ENCODE measurements at places on chromosomes 2 and 18. TPM values are rescaled to one million over a fixed set of nuclear protein-coding genes. Genes with fewer than 3 reads are reported as not detected.

- H3K4me3 ChIP-seq = peak overlapping the region; percentile 21
- no peak for DNase-seq
- peaks cover 16% of the 10 kb centered on the region for H3K4me1 ChIP-seq
Measured at GRCh38 chr2:133240491-133241223, 327.6 kb downstream of the NCKAP5 start.

- DNase-seq = no peak
- H3K4me3 ChIP-seq = no peak overlapping the region
- H3K36me3 ChIP-seq = no peaks in the 10 kb centered on the region
- peaks cover 14% of the 10 kb centered on the region for H3K4me1 ChIP-seq
- H3K27ac ChIP-seq = peak overlapping the region; percentile 3
Measured at GRCh38 chr2:172861098-172861497, 125.5 kb downstream of the RAPGEF4 start.

DNA sequence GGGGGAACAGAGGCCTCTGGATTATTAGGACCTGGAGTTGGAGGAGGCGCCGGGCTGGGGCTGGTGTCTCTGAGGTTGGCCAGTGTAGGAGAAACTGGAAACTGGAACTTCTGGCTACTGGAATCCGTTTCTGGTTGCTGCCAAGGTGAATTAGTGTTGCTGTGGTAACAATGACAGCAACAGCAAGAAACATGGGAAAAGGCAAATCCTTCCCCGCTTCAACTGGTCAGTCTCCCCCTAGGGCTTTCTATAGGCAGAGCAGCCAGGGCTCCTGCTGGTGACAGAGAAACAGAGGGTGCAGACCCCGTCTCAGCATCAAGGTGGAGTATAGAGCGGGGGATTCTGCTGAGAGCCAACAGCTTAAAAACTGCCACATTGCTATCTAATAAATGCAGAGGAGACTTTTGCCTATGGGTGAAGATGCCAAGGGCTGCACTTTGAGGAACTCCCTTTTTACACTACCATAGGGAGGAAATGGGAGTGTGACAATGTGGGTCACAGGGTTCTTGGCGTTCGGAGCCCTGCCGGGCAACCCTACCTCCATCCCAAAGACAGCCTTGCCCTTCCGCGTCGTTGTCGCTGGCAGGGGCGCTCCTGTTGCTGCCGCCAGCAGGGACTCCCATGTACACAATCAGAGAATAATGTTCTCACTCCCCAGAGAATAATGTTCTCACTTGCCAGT is 81.4 kb upstream of the CABLES1 start:
- no peaks in the 10 kb centered on the region for H3K27me3 ChIP-seq
- DNase-seq = no peak
- H3K4me3 ChIP-seq = no peak overlapping the region
- no peak overlapping the region for H3K27ac ChIP-seq
- H3K4me1 ChIP-seq = no peaks in the 10 kb centered on the region

GRCh38 chr18:35024965-35025364 is 16.2 kb upstream of the MAPRE2 start:
- DNase-seq = no peak
- no peaks in the 10 kb centered on the region for H3K27me3 ChIP-seq
- H3K36me3 ChIP-seq = no peaks in the 10 kb centered on the region

DNA sequence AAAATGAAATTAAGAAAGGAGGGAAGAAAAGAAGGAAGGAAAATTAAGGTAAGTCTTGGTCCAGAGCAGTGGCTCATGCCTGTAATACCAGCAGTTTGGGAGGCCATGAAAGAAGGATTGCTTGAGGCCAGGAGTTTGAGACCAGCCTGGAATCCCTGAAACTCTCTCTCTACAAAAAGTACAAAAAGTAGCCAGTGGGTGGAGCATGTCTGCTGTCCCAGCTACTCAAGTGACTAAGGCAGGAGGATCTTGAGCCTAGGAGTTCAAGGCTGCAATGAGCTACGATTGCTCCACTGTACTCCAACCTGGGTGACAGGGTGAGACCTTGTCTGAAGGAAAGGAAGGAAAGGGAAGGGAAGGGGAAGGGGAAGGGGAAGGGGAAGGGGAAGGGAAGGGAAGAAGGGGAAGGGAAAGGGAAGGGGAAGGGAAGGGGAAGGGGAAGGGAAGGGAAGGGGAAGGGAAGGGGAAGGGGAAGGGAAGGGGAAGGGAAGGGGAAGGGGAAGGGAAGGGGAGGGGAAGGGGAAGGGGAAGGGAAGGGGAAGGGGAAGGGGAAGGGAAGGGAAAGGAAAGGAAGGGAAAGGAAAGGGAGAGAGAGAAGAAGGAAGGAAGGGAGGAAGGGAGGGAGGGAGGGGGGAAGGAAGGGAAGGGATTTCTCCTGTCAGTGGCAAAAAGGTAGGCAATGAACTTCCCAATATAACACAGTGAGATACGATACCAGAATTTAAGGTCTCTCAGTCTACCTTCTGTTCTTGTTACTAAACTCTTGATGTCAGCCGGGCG is 412.8 kb downstream of the CMPK2 start:
- no peaks in the 10 kb centered on the region for H3K4me1 ChIP-seq
- no peaks in the 10 kb centered on the region for H3K27me3 ChIP-seq
- H3K36me3 ChIP-seq = no peaks in the 10 kb centered on the region
- no peak overlapping the region for H3K27ac ChIP-seq
- no peak for DNase-seq

DNA sequence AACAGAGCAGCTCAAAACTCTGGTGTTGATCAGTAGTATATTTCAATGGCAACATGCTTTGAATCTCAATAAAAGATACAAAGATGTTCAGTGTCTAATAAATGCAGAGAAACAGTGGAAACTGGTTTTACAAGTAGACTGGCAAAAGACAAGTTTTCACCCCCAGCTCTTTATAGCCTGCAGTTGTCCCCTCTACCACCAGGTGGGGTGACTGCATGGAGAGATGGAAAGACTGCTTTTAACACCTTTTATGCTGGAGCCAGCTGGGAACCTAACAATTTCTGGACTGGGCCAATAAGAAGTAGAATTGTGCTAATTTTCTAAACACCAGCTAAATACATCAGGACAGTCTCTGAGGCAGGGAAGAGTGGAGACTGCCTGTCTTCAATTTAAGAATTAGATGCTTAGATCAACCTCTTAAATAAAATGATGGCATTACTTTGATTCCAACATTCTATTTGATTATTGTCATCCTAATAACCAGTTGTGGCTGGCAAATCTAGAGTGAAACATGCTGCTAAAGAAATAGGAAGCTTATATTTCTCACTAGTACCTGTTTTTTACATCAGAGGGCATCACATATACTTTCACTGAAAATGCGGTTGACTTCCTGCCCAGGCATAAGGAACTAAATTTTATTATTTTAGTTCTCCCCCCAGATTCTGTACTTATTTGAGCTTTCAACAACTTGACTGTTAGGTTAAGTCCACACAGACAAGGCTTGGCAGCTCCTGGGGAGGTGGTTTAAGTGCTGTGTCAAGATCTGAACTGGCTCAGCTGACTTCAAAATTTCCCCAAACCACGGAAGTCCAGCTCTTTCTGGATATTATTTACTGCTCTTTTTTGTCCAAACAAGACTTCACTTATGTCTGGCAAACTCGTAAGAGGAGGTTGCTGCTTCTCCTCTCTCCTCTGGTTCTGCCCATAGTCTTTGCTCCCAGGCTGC is 140.5 kb downstream of the TPGS2 start:
- H3K4me1 ChIP-seq = no peaks in the 10 kb centered on the region
- H3K36me3 ChIP-seq = no peaks in the 10 kb centered on the region
- H3K27me3 ChIP-seq = no peaks in the 10 kb centered on the region
- DNase-seq = no peak

GRCh38 chr18:48657447-48658120 is 118.8 kb downstream of the CTIF start:
- H3K36me3 ChIP-seq = no peaks in the 10 kb centered on the region
- H3K27me3 ChIP-seq = no peaks in the 10 kb centered on the region

GRCh38 chr2:189512879-189513278 is 67.7 kb downstream of the SLC40A1 start:
- no peak overlapping the region for H3K27ac ChIP-seq
- no peaks in the 10 kb centered on the region for H3K36me3 ChIP-seq
- DNase-seq = no peak
- H3K27me3 ChIP-seq = no peaks in the 10 kb centered on the region
- H3K4me3 ChIP-seq = no peak overlapping the region

DNA sequence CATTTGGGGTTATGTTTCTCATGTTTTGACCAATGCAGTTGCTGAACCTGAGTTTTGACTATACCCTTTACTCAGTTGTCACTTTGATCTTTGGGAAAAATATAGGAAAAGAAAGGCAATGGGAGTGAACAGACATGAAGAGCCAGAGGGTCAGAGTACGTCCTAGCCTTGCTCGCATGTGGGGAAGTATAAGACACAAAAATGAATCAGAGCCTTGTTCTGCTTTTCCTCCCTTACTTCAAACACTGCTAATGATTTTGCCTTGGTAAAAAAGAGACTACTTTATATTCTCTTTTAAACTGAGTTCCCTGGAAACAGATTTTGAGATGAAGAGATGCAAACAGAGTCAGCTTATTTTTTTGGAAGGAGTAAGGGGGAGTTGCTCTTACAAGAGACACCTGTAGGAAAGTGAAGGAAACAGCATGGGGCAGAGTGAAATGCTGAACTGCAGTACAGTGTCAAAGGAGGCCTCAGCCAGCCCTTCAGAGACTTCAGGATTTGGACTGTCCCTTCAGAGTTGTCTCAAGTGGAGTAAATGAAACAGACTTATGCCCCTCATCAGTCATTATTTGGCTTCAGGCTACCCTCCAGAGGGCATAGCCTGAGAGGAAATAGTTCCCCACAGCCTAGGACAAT is 11.1 kb upstream of the FAP start:
- no peaks in the 10 kb centered on the region for H3K4me1 ChIP-seq
- no peaks in the 10 kb centered on the region for H3K36me3 ChIP-seq
- H3K27ac ChIP-seq = no peak overlapping the region
- no peaks in the 10 kb centered on the region for H3K27me3 ChIP-seq
- H3K4me3 ChIP-seq = no peak overlapping the region

- no peaks in the 10 kb centered on the region for H3K27me3 ChIP-seq
- no peak overlapping the region for H3K4me3 ChIP-seq
- DNase-seq = no peak
- H3K27ac ChIP-seq = peak overlapping the region; percentile 77
Measured at GRCh38 chr2:134258684-134259388, 5.0 kb downstream of the MGAT5 start.

GRCh38 chr18:39571511-39571910 is 2005.9 kb upstream of the CELF4 start:
- H3K27me3 ChIP-seq = no peaks in the 10 kb centered on the region
- H3K4me3 ChIP-seq = no peak overlapping the region
- H3K27ac ChIP-seq = no peak overlapping the region
- H3K4me1 ChIP-seq = no peaks in the 10 kb centered on the region
- DNase-seq = no peak

DNA sequence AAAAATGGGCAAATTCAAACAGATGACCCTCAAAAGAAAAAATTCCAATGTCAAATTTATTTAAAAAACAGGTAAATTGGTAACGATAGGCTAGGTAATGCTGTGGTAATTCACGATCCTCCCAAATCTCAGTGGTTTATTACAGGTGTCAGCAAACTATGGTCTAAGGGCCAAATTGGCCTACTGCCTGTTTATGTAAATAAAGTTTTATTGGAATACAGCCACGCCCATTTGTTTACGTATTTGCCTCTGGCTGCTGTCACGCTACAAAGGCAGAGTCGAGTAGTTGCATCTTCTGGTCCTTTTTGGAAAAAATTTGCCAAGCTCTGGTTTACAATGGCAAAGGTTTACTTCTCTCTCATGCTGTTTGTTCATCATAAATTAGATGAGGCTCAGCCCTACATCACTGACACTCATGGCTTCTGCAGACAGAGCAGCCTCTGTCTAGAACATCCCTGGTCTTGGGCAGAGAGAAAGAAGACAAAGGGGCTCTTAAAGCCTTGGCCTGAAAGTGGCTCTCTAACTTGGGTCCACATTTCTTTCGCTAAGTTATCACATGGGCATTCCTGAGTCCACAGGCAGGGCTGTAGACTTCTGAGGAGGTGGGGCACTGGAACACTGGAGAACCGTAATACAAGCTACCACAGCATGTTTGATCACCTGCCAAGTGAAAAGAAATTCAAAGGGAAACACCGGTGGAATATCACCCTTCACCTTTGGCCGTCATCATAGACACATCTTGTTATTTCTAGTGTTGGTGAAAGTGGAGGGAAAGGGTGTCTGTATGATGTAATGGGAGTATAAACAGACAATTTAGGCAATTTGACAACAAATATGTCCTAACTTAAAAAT is 34.8 kb downstream of the SP110 start:
- no peaks in the 10 kb centered on the region for H3K27me3 ChIP-seq
- peaks cover 18% of the 10 kb centered on the region for H3K36me3 ChIP-seq

GRCh38 chr2:68920481-68921170 is 32.1 kb downstream of the GKN2 start:
- DNase-seq = no peak
- H3K36me3 ChIP-seq = no peaks in the 10 kb centered on the region
- H3K4me3 ChIP-seq = no peak overlapping the region
- H3K4me1 ChIP-seq = no peaks in the 10 kb centered on the region
- peaks cover 3% of the 10 kb centered on the region for H3K27me3 ChIP-seq

- no peaks in the 10 kb centered on the region for H3K4me1 ChIP-seq
- DNase-seq = no peak
- no peaks in the 10 kb centered on the region for H3K36me3 ChIP-seq
Measured at GRCh38 chr2:84628486-84628885, 112.2 kb downstream of the DNAH6 start.

DNA sequence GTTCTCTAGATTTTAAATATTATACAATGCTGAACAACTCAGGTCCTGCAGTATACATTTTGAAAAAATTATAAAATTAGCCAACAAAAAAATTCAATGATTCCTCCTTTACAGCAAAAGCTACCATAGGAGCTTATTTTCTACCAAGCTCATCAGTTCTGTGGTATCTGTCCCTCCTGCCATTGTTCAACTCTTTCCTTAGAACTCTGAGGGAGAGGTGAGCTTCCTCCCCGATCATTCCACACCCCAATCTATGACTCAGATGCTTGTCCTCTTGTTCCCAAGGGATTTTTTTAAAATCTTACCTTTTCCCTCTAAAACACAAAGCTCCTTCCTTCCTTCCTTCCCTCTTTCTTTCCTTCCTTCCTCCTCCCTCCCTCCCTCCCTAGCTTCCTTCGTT is 13.5 kb downstream of the DPP4 start:
- H3K36me3 ChIP-seq = no peaks in the 10 kb centered on the region
- peaks cover 7% of the 10 kb centered on the region for H3K4me1 ChIP-seq
- no peak overlapping the region for H3K27ac ChIP-seq

GRCh38 chr2:95005726-95006125 is 19.8 kb upstream of the MAL start:
- H3K27ac ChIP-seq = no peak overlapping the region
- no peak for DNase-seq
- no peaks in the 10 kb centered on the region for H3K36me3 ChIP-seq
- H3K4me1 ChIP-seq = no peaks in the 10 kb centered on the region

GRCh38 chr2:38262069-38262871 is 114.8 kb downstream of the ATL2 start:
- H3K4me3 ChIP-seq = no peak overlapping the region
- no peaks in the 10 kb centered on the region for H3K27me3 ChIP-seq
- no peaks in the 10 kb centered on the region for H3K36me3 ChIP-seq
- DNase-seq = no peak
- H3K4me1 ChIP-seq = peaks cover 4% of the 10 kb centered on the region
- no peak overlapping the region for H3K27ac ChIP-seq

GRCh38 chr2:141933226-141933625 is 197.6 kb downstream of the LRP1B start:
- no peak for DNase-seq
- no peaks in the 10 kb centered on the region for H3K36me3 ChIP-seq
- no peak overlapping the region for H3K4me3 ChIP-seq

The SOS1 gene
- total RNA-seq = 54.5 TPM

The CYTIP gene
- total RNA-seq = 5.6 TPM

The GDF7 gene
- 0.55 TPM for total RNA-seq

The EGR4 gene
- not detected for total RNA-seq

The TRIM43 gene
- total RNA-seq = not detected

The LONRF2 gene
- total RNA-seq = 14.7 TPM

The UPP2 gene
- total RNA-seq = not detected

The C2orf69 gene
- total RNA-seq = 8.7 TPM

The KCTD1 gene
- 13.9 TPM for total RNA-seq

The GPR17 gene
- 0.26 TPM for total RNA-seq

The MYL1 gene
- total RNA-seq = not detected

The SERPINB3 gene
- total RNA-seq = not detected

The MAPRE3 gene
- total RNA-seq = 45.4 TPM

The TRIM54 gene
- total RNA-seq = 175 TPM

Measured in heart left ventricle (tissue), 16 donors.